ENCODE measurements at places on chromosomes 13 and 19. TPM values are rescaled to one million over a fixed set of nuclear protein-coding genes. Genes with fewer than 3 reads are reported as not detected.

- no peak for DNase-seq
Measured at GRCh38 chr19:34259367-34260095, 5.2 kb downstream of the GARRE1 start.

- no peak for DNase-seq
Measured at GRCh38 chr13:32657309-32657708, 71.1 kb downstream of the PDS5B start.

GRCh38 chr13:98350746-98351330 lies 173.8 kb upstream of the RNF113B start:
- DNase-seq, result no peak

Gene VPS36
- polyA plus RNA-seq, result 64.5 TPM

DNA sequence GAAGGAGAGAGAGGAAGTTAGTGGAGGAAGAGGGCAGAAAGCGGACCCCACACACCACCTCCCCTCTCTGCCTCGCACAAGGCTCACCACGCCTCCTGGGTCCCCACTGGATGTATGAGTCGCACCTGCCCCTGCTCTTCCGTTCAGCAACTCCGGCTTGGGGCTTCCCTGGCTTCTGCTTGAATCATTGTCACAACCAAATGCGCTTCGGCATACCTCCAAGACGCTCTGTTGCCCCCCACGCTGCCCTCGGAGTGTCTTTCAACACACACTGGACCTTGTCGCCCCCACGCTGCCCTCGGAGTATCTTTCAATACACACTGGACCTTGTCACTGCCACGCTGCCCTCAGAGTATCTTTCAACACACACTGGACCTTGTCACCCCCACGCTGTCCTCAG lies 247.2 kb downstream of the TEX29 start:
- DNase-seq, result no peak

GRCh38 chr13:38693641-38694040 lies 6.8 kb downstream of the FREM2 start:
- DNase-seq, result no peak

- peak; percentile 92 for DNase-seq
Measured at GRCh38 chr13:57629821-57630235, 1.7 kb upstream of the PCDH17 start.

Gene NPAS1
- polyA plus RNA-seq, result 1.1 TPM

Gene RFC3
- 18.2 TPM for polyA plus RNA-seq

DNA sequence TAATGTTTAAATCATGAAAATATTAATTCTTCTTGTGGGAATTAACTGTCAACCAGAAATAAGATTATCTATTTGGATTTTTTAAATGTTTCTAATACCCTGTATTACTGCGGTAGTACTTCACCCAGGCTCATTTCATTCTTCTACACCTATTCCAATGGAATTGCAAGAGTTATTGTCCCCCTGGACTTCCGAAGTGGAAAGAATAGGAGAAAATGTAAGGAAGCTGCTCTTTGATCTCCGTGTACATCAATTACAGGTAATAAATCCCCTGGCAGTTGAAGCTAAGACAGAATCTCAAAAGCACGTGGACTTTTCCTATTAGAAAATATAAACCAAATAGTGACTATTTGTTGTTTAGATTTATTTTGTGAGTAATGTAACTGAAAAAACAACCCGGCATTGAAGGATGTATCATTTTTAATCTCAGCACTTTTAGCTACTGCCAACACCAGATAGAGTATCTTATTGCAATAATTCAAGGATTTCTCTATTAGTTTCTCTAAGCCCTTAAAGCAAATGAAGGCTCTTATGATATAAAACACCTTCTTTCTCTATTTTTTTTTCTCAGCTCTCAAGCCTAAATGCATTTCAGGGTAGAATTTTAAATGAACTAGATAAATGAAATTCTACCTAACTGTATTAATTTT lies 77.3 kb downstream of the MZT1 start:
- DNase-seq, result no peak

- DNase-seq, result peak; percentile 57
Measured at GRCh38 chr19:19627621-19628500, at the start of gene LPAR2. Gene LPAR2 (minus strand): TSS chr19:19628220. CDS start chr19:19627275, 945 bp downstream.

DNA sequence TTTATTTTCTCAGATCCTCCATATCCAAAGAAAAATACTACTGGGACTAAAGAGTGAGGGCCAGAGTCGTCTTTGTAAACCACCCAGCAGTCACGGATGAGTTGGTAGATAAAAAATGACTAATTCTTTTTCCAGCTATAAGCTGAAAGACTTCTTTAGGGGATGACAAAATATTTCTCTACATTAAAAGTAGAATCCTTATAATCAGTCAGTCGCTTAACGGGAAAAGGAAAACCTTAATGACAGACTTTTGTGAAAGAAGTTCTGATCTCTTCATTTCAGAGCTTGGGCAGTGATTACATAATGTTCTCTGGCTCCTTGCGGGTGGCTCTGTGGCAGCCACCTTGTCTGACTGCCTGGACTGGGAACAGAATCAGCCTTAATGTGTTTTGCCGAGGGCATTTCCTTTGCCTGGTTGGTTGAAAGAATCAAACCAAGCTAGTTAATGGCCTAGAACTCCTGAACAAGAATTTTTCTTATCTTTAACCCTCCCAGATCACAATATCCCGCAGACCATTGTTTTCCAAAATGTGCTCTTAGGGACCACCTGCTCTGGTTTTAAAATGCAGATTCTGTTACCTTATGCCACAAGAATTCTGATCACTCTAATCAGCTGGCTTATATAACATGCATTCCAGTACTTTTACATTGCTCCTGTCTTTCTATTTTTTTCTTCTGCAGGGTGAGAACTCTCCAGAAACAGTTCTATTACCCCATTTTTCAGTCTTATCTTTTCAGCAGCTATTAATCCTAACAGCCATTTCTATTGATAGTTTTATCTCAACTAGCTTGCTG lies 2.5 kb downstream of the ITM2B start:
- DNase-seq, result no peak

Gene C2CD4C
- polyA plus RNA-seq, result 0.78 TPM

- no peak for DNase-seq
Measured at GRCh38 chr13:84940167-84940566, 859.1 kb downstream of the SLITRK6 start.

DNA sequence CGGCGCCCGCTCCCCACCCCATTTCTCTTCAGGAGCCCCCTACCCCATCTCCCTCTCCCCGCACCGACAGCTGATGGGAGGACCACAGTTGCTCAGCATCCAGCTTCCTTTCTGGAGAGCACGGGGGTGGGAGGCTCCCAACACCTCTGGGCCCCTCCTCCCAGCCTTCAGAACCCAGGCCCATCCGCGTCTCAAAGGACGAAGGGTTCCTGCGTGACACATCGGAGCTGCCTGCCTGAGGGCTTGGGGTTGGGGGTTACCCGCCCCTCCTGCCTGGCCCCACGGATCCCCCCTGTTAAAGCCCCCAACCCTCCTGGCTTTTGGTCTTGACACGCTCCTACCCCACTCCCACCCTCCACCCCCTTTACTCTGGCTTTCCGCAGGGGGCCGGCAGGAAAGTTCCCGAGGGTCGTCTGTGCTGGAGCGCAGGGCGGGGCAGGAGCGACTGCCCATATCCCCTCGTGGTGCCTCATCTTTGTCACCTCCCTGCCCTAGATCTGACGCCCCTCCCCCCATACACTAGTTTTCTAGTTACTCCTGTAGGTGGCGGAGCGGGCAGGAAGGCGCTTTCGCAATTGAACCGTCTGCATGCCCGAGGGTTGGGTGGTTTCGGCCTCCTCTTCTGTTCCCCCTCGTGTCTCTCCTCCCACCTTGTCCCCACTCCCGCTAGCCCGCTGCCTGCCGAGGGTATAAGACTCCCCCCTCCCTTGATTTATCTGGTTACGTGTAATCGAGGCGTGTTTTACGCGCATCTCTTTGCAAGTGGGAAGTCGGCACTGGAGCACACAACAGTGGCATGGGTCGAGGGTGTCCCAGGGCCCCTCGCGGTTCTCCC lies 924 bp downstream of the TRAPPC5 start:
- DNase-seq, result peak; percentile 71

DNA sequence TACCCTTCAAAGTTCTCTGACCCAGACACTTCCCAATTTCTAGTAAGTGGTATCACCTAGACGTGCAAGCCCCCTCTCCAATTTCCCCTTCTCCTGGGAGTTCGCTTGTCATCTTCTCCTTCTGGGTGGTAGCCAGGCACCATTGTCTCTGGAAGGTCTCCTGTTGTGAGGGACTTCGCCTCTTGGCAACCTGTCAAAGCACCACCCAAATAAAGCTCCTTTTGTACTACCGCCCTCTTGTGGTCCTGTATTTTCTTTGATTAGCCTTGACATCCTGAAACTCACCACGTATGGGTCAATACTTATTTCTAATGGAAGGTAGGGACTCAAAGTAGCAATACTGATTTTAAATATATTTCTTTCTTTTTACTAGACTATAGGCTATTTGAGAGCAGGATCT lies 8.2 kb downstream of the GPC5 start:
- no peak for DNase-seq

Gene CERS1
- 2.0 TPM for polyA plus RNA-seq

Gene WDR88
- 1.3 TPM for polyA plus RNA-seq

Gene ALOX5AP
- polyA plus RNA-seq, result 4.5 TPM

GRCh38 chr19:6484831-6485230 lies 3.2 kb upstream of the DENND1C start:
- DNase-seq, result no peak

- no peak for DNase-seq
Measured at GRCh38 chr13:72527333-72527732, 200.1 kb downstream of the MZT1 start.

Gene APOC1
- 7.0 TPM for polyA plus RNA-seq

Gene NXNL1
- polyA plus RNA-seq, result 0.11 TPM

DNA sequence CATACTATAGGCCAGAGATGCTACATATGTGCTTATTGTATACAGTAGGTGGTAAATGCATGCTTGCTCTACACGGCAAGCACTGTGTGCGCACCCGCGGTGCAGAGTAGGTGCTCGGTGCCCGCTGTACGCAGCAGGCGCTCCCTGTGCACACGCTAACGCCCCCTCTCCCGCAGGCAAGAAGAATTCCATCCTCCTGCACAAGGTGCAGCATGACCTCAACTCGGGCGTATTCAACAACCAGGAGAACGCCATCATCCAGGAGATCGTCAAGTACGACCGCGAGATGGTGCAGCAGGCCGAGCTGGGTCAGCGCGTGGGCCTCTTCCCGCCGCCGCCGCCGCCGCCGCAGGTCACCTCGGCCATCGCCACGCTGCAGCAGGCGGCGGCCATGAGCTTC lies 17.7 kb downstream of the POLRMT start:
- no peak for DNase-seq

GRCh38 chr13:32142956-32143375 lies 111.4 kb downstream of the FRY start:
- no peak for DNase-seq

DNA sequence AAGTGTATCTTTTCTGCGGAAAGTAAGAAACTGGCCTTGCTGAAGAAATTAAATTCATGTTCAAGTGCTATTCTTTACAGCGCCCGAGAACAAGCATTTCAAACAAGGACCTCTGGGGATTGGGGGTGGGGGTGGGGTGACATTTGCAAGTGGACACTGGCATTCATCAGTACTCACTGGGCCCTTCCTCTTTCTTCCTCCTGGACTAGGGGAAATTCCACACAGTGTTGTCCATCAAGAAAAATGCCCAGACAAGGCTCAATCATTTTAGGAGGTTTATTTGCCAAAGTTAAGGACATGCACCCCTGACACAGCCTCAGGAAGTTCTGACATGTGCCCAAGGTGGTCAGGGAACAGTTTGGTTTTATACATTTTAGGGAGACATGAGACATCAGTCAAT lies 22.9 kb upstream of the OR10H1 start:
- no peak for DNase-seq

DNA sequence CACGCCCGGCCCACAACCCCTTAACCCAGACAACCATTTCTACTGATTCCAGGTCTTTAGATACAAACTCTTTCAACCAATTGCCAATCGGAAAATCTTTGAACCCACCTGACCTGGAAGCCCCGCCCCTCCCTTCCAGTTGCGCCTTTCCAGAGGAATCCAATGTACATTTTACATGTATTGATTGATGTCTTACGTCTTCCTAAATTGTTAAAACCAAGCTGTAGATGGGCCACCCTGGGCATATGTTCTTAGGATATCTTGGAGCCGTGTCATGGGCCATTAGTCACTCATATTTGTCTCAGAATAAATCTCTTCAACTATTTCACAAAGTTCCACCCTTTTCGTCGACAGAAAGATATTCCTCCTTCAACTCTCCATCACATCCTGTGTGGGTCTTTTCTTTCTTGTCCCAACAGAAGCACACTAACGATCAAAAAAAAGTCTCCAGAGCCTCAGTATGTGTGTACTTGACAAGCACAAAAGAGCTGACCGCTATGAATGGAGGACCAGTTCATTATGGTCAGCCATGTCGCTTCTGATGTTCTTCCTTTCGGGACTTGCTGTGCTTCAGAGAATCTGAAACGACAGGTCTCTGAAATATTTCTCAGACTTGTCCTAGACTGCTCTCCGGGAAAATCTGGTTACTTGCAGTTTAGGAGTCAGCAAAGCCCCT lies 601 bp upstream of the ZNF749 start:
- no peak for DNase-seq

- no peak for DNase-seq
Measured at GRCh38 chr13:24389506-24389905, 80.1 kb downstream of the C1QTNF9 start.

Gene LYPD3
- polyA plus RNA-seq, result 1.1 TPM

Gene SIGLEC5
- polyA plus RNA-seq, result 0.31 TPM

GRCh38 chr19:28289295-28290063 lies 923.5 kb downstream of the UQCRFS1 start:
- peak; percentile 26 for DNase-seq

DNA sequence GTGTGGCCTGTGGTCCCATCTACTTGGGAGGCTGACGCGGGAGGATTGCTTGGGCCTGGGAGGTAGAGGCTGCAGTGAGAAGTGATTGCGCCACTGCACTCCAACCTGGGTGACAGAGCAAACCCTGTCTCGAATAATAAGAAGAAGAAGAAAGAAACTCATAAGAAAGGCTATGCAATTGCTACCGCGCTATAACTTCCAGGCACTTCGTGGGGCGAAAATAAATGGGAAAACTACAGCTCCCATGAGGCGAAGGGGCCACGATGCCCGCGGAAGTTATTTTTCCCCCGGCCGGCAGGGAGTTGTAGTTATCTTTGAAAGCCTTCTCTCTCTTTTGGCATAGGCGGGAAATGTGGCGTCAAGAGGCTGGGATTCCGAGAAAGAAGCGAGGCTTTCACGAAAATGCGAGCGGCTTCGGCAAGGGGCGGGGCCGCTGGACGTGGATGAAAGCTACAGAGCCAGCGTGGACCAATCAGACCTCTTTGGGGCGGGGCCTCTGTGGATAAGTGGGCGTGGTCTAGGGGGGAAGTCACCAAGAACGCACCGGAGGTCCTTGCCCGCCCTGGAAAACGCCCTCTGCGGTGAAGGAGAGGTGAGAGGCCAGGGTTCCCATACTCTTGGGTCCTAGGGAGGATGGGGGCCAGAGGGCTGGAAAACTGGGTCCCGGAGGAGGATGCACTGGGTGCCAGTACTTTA lies at the start of gene NUCB1:
TSS of gene NUCB1 (plus strand) at position 532 of the 696 bp plus-strand sequence. CDS start 485 bp downstream, outside the sequence.
- DNase-seq, result peak; percentile 99

Gene SAFB2
- 90.2 TPM for polyA plus RNA-seq

- DNase-seq, result no peak
Measured at GRCh38 chr19:35216016-35216832, 12.3 kb downstream of the FAM187B start.
